ENCODE measurements at places on chromosomes 1 and 21.

DNA sequence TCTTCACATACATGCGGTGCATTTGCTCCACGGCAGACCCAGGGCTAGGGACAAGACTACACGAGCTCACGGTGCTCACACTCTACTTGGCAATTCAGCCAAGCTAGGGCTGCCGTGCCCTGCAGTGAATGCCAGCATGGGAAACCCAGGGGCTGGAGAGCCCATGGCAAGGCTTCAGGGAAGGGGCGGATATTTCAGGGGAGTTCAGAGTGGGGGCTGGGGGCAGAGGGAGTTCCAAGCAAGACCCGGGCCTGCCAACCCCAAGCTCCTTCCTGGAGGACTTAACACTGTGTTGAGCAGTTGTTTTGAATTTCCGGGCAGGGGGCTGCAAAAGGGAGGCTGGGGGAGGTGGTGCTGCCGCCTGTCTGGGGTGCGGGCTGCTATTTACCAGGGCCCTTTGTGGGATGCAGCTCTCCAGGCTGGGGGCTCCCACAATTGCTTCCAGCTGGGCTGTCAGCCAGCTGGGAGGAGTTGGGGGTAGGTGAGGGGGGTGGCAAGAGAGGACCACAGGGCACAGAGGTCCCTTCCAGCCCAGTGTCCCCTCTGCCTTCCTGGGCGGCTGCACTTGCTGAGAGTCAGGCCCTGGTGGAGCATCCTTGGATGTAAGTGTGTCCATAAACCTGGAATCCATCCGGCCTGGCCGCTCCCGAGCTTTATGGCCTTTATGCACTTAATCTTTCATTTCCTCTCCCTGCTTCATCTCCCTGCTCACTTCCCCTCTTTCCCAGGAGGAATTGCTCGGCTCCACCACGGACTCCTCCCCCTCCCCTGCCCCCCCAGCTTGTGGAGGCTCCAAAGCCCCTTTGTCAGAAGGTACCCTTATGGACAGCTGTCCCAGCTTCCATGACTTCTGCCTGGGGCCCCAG lies 55.8 kb upstream of the SSBP3 start:
- DNase-seq = no peak

GRCh38 chr1:12031039-12031980 lies 12.0 kb downstream of the MIIP start:
- DNase-seq = no peak

DNA sequence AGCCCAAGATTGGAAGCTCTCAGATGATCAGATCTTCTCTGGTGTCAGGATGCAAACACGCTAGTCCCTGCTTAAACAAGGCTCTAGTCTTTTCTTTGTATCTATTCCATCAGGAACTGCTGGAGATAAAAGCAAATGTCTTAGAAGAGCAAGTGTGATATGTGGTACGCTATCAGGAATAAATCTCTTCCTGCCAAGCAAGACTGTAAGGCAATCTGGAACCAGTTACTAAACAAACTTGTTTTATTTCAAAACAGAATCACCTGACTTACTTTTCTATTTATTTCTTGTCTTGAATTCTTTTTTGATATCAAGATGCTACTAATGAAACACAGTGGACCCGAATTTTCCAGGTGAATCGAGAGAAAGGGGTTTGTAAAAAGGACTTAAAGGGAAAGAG lies 139.9 kb upstream of the ZNF644 start:
- DNase-seq = no peak

GRCh38 chr1:10635085-10635896 lies 160.5 kb downstream of the PEX14 start:
- DNase-seq = no peak

GRCh38 chr1:14426854-14427253 lies 171.6 kb upstream of the KAZN start:
- no peak for DNase-seq

GRCh38 chr1:7707527-7707926 lies 63.6 kb upstream of the VAMP3 start:
- no peak for DNase-seq

DNA sequence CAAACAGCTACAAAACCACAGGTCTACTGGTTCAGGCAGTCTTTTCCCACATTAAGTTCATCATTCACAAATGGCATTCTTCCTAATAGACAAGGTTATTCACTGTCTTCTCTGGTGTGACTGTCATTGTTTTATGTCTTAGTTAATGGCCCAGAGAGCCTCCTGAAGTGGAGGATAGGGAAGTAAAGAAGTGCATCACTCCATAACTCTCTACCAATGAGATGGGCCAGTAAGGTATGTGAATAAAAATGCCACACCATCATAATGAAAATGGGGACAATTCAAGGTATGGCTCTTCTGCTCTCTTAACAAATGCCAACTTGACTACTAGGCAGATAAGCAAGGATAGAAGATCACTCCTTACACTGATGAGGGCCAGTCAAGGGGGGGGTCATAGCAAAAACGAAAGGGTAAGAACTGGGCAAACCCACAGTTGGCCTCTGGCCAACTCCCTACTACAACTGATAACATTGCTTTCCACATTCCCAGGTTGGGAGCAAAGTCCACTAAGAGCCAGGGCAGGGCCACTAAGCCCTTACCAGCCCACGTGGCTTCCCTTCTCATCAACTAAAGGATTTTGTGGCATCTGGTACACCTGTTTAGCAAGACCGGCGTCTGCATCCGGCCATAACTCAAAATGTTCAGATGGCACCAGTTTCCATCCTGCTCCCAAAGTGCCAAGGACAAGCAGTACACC lies 10.0 kb downstream of the PABPC4 start:
- DNase-seq = no peak

GRCh38 chr1:192436441-192437078 lies 119.8 kb downstream of the RGS21 start:
- DNase-seq = no peak

DNA sequence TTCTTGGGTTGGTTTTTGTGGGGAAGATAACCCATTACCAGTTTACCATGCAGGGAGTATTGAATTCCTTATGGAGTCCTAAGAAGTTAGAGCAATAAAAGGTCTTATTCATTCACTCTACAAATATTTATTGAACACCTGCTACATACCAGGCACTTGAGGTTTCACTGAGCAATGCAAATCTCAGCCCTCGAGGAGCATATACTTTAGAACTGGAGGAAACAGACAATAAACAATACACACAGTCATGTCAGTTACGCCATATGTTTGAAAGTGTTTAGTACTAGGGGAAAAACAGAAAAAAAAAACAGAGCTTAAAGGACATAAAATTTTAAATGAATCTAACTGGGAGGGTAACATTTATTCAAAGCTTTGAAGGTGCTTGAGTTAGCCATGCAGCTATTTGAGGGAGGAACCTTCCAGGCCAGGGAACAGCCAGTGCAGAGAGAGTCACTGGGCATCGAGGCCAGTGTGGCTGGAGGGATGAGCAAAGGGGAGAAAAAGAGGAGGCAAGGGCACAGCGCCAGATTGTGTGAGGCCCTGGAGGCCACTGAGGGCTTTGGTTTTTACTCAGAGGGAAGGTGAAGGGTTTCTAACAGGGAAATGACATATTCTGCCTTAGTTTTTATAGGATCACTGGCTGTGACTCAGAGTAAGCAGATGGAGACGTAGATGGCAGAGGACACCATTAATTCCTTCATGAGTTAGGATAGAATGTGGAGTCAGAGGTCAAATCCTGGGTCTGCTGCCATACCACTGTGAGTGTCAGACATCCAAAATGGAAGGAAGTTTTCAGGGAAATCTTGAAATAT lies 32.7 kb downstream of the C1orf21 start:
- no peak for DNase-seq

- DNase-seq = no peak
Observed at GRCh38 chr21:40433538-40433937, 413.4 kb downstream of the DSCAM start.

DNA sequence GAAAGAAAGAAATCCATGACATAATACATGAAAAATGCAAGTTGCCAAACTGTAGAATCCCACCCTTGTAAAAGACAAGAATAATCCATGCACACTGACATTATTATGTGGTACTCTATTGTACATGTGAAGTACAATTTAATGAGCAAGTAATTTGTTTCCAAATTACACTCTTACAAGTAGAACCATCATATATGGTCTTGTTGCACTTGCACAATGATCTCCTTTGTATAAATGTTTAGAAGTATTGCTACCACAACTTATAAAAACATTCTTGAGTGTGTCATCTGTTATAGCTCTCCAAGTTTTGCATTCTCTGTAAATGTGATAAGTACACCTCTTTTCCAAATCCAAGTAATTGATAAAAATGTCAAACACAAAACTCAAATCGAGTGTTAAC lies 29.1 kb upstream of the ZNF281 start:
- DNase-seq = no peak

GRCh38 chr1:153655333-153655732 lies 3.2 kb upstream of the SNAPIN start:
- DNase-seq = no peak

DNA sequence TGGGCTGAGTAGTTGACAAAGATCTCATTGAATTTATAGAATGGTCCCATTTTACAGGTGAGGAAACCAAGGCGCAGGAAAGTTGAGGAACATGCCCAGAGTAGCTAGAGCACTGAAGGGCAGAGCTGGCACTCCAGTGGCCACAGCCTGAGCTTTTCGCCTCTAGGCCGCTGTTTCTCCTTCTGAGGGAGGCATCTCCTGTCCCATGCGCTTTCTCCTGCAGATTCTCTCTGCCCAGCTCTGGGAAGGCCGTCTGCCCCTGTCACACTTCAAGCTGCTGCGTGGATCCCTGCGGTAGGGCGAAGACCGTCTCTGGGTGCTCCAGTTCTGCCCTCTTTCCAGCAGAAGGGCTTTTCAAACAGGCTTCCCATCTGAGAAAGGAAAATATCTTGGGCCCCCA lies 159.9 kb downstream of the ACTL8 start:
- DNase-seq = no peak

DNA sequence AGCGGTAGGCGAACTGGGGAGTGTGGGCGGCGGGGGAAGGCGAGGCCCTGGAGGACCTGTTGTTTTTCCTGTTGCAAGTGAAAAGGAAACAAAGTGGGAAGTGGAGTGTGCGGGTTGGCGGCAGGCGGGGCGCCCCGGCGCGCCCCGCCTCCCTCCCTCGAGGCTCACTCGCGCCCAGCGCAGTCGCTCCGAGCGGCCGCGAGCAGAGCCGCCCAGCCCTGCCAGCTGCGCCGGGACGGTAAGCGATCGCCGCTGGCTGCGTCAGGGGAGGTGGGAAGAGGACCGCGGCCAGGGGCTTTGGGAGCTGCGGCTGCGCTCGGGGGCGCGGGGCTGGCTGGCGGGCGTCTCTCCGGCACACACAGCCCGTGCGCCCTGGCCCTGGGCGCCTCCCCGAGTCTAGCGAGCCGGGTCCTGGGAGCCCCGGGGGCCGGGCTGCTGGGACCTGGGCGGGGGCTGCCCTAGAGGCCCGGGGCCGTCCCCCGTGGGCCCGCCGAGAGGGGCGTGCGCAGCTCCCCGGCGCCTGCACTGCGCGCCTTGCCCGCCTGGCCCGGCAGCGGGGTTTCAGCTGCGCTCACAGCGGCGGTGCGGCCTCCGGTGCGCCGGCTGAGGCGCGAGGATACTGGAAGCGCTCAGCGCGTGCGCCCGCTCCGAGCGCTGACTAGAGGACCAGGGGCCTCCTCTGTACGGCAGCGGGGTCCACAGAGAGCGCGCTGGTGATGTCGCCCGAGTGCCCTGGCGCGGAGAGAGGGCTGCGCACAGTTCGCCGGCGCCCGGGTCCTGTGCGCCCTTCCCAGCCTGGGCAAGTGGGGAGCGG lies at the start of gene PIK3CD:
Gene PIK3CD, plus strand, starts transcription at position 167 of the 814 bp plus-strand sequence. CDS start 58,725 bp downstream, outside the sequence.
- no peak for DNase-seq

DNA sequence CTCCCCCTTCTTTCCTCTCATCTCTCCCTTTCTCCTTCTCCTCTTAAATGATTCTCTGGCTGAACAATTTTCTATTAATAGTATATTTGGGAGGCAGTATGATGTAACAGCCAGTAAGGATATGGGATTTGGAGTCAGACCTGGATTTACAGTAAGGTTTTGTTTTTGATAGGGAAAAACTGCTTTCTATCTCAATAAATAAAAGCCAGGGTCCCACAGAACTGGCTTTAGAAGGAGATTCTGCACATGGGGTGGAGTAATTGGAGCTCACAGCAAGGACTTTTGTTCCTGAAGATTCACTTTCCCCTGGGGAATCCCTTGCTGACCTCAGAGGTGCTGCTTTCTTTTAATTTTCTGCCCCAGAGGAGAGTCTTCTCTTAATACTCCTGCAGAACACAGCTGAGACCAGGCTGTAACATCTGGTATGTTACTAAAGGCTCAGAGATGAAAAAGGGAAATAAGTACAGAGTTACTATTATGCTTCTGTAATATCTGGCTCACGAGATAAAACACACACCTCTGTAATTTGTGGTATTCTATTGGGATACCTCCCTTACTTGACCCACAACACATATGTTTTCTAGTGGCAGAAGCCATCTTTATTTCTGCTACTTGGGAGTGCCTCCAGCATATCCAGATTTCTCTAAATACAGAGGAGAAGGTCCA lies 13.4 kb downstream of the EPB41 start:
- no peak for DNase-seq

GRCh38 chr1:56434740-56435139 lies 144.6 kb downstream of the PLPP3 start:
- no peak for DNase-seq

DNA sequence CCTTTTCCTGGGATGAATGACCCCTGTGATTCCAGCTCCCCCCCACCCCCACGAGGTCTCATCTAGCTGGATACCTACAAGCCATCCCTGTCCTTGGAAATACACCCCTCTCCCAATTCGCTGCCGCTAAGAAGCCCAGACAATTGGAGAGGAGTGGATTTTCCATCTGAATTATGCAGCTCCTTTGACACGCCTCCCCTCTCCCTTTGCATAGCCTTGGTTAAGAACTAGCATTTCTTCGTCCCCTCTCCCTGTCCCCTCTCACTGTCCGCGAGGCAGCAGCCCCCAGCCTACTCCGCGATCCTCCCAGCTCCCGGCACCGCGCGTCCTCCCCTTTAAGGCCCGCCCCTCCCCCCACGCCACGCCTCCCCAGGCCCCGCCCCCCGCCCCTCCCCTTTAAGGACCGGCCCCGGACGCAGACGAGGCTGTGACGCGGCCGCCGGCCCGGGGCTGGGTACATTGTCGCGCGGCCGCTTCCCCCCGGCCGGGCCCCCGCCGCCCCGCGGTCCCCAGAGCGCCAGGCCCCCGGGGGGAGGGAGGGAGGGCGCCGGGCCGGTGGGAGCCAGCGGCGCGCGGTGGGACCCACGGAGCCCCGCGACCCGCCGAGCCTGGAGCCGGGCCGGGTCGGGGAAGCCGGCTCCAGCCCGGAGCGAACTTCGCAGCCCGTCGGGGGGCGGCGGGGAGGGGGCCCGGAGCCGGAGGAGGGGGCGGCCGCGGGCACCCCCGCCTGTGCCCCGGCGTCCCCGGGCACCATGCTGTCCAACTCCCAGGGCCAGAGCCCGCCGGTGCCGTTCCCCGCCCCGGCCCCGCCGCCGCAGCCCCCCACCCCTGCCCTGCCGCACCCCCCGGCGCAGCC lies at the start of gene MAPKAPK2:
Gene MAPKAPK2, plus strand, starts transcription at position 428 of the 856 bp plus-strand sequence. Its CDS starts 325 bp downstream, at position 753.
- peak; percentile 74 for DNase-seq
